ENCODE measurements at places on chromosomes 2 and 18.
A peak's percentile ranks its signal among the peaks of the same experiment; 100 is the strongest.

DNA sequence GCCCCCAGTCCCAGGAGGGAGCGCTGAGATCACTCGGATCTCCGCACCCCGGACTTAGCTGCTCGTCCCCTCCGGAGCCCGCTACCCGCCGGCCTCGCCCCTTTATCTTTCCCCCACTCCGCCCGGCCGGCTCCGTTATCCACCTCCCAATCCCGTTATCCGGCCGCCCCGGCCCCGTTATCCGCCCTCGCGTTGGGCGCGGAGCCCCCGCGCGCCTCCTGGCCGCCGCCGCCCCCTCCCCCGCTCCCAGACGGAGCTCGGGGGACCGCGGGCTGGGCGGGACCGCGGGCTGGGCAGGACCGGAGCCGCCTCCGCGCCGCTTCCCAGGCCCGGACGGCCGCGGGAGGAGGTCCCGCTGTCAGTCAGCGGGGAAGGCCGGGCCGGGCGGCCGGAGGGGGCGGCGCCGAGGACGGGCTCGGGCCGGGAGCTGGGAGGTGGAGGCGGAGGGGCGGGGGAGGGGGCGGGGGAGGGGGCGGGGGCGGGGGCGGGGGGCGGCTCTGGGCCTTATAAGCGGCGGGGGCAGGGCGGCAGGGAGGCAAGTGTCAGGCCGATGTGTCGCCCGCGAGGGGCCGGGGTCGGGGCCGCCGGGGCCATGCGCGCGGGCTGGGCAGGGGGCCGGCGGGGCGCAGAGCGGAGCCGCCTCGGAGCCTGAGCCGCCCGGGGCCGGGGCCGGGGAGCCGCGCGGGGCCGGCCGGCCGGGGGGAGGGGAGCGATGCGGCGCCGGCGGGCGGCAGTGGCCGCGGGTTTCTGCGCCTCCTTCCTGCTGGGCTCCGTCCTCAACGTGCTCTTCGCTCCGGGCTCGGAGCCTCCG, at the start of gene PKDCC:
Gene PKDCC, plus strand, starts transcription at position 534 of the 811 bp plus-strand sequence. Its CDS starts 179 bp downstream, at position 713.
- DNase-seq: no peak

GRCh38 chr2:207037896-207038295, 98.6 kb downstream of the CPO start:
- no peak for DNase-seq

DNA sequence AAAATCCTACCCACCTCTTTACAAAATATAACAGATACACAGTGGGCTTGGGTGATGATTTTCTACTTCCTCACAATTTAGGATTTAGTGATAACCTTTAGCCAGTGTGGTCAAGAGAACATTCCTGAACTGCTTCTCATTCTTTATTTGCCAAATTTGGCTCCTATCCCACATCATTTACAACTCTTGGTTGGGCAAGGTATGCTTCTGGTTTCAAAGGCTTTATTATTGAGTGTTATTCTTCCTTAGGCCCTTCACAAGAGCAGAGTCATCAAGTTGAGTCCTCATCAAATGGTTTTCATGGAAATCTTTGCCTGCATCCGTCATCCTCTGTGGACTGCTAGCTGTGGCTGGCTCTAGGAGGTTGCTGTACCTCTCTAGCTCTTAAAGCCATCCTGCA, 472.0 kb upstream of the ETAA1 start:
- no peak for DNase-seq

GRCh38 chr2:102081606-102082005, 60.9 kb upstream of the IL1R1 start:
- no peak for DNase-seq

- no peak for DNase-seq
Observed at GRCh38 chr2:136375017-136375901, 257.3 kb upstream of the CXCR4 start.

DNA sequence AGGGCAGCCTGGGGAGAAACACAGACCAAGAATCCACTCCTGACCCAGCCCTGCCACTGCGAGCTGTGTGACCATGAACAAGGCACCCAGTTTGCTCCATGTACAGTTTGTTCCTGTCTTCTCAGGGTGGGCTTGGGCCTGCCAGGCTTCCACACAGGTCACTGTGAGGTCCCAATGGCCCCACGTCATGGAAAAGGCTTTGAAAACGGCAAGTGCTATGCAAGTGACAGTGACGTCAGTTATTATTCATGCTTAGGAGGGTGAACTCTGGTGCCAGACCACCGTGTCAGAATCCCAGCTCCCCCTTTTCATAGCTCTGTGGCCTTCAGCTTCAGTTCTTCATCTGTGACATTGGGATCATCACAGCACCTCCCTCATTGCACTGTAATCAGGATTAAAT, 87.1 kb downstream of the TNS1 start:
- DNase-seq: no peak

DNA sequence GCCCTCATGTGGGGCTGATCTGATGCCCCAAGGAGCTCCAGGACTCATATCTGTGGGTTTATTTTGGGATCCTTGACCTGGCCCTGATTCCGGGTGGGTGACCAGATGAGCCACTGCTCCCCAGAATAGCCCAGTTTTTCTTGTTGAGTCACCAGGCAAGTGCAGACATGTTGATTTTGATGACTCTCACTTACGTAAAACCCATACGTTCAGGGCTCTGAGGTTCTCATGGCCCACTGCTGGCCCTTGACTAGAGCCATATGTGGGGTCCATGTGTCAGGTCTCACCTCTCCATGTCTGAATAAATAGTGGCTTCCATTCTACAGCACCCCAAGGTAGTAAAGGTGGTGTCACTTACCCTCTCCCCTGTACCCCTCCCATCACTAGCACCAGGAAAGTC, 41.9 kb downstream of the CDC42EP3 start:
- no peak for DNase-seq

DNA sequence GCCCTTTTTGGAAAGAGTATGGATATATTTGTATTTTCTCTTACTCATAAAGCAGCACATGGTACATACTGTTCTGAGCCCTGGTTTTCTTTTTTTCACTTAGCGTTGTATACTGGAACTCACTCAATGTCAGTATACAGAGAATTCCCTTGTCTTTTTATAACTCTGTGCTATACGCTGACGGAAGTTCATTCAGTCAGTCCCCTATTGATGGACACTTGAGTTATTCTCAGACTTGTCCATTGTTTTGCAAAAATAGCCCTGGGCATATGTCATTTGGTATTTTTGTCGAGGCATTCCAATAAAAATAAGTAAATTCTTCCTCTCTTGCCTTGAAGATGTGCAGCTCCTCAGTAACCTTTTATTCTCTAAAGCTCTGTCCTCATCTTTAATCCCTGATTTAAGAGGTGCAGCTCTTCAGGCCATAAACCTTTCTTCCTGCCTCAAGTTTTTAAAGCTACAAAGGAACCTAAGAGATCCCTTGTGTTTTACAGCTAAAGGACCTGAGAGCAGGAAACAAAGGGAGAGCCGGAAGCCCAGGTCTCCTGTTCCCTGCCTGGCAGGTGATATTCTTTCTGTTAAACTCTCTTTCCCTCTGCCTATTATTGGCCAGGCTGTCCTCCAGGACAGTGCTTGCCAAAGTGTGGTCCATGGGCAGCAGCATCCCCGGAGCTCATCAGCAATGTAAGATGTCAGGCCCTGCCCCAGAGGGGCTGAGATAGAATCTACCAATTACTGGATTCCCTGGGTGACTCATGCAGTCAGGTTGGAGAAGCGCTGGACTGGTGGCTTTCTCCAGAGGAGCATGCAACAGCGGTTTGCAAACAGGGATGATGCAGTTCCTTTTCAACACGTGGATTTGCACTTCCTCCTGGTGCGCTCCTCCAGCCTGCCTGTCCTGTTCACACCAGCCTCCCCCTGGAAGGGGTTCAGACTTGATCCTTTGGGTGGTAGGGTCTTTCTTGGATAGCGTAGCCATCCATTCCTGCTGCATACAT, 158.0 kb downstream of the NEDD4L start:
- DNase-seq: no peak

GRCh38 chr18:74459889-74460288, 2.8 kb upstream of the DIPK1C start:
- DNase-seq: no peak

DNA sequence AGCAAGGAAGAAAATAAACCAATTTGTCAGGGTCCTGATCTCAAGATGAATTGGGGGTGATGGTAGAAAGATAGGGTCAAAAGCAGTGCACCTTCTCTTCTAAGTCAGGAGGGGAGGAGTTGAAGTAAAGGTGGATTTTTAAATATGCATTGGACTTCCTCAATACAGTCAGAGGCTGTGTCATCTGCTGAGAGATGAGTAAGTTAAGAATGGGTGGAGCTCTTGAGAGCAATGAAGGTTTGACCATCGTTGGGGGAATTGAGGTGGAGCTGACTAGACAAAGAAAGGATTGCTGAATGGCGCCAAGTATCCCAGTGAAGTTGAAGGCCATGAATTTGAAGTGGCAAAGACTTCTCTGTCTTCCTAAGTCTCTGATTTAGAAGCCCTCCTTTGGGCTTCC, 18.4 kb upstream of the CPO start:
- DNase-seq: no peak

DNA sequence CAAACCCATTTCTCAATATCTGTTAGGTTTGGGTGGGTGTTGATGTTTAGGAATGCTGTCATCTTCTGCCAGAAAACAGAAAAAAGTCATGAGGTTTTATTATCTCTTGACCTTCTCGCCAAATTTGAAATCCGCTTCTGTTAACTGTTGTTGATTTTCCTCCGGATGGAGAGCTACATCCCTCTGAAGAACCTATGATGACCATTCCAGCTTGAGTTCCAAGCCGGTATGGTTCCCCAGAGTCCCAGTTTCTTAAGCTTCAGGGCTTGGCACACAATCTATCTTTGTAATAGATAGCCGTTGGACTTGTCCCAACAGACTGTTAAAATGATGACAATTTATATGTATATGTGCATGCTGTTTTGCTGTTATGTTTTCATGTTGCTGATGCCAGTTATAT, 1201.0 kb downstream of the LRP1B start:
- no peak for DNase-seq

DNA sequence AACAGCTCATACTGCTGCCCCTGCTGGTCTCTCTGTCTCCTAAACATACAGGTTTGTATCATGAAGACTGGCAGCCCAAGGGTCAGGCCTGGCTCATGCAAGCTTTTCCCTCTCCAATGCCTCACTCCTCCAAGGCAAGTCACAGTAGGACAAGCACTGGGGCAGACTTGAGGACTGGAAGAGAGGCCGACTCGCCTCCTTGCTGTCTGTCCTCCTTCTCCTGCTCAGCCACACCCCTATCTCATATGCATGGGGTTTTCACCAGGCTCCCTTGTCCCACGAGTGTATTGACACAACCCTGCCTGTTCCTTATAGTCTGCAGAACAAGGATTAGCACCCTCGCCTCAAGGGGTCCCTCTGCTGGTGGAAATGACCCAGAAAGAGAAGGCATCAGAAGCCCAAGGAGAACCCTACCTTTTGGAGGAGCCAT, 223.7 kb downstream of the SOX11 start:
- DNase-seq: no peak

GRCh38 chr18:9587924-9588323, 26.4 kb downstream of the PPP4R1 start:
- DNase-seq: no peak

DNA sequence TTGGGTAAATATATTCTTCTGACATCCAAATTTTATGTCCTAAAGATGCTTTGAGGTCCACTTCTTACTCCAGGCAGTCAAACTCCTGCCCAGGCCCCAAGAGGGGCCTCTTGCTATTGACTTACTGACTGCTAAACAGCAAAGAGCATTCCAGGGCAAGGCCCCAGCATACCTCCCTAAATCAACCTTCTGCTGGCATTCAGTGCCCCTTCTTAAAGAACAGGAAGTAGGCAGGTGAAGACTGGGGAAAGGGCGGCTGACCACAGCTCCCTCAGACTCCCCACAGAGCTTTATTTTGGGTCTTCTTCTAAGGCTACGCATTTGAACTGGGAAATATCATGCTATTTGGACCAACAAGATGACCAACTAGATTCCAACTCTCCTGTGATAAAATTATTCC, 68.9 kb downstream of the USP40 start:
- no peak for DNase-seq

- DNase-seq: peak; percentile 71
Observed at GRCh38 chr18:28161608-28162599, 15.0 kb downstream of the CDH2 start.

DNA sequence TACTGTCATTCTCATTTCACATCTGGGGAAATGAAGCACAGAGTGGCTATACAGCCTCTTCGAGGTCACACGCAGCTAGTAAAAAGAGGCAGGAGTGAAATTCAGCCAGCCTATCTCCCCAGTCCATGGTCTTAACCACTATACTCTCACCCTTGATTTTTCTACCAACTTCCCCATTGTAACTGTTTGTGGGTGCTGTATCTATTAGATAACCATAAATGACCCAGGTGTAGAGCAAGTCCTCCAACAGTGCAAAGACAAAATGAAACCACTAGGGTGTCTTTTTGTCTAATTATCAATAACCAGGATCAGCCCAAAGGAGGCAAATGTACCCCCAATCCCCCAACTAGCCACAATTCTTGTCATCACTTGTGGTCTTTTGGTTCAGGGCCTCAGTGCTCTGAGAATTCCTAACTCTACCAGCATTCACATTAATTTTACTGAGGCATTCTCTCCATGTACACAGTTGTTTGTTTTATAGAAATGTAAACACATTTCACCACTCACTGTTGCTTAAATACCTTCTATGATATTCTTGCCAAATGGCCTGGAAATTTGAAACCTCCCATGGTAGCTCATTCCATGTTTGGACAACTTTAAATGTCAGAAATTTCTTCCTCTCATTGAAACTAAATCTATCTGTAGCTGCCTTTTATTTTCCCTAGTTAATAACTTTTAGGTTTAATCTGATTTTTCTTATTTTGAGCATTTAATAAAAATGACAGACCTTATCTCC, 58.7 kb downstream of the SLC40A1 start:
- DNase-seq: no peak

DNA sequence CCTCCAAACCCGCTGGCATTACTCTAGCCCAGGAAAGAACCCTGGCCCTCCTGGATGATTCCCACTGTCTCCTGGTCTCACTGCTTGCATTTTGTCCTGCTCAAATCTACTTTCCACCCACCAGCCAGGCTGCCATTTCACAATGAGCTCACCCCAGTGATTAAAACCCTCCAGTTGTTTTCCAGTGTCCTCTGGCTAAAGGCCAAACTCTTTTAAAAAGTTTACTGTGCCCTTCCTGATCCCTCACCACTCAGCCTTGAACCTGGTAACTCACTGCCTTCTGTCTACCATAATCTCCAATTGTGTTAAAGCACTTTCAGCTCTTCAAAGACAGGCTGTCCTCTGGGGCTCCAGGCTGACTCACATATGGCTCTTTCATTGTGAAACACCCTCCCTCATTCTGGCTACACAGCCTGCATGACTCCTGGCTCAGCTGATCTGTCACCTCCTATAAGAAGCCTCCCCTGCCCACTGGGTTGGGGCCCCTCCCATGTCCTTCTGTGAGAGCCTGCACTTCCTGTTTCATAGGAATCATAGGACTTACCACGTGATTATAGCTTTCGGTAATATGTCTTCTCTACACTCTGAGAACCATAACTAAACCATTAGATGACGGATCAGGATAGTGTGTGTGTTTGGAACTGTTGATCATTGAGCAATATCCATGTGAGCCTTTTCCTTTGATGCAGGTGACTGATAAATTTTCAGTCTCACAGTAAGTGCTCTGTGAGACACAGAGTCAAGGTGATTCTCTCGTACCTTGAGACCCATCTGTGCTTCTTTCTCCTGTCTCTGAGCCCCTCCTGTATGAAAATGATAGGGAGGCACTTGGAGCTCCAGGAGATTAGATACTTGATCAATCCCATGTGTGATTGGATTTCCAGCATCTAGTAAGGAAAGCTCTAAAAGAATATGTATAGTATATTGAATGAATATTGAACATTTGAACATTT, 590.8 kb upstream of the ID2 start:
- peak; percentile 69 for DNase-seq
